Activated CD4-positive, alpha-beta T cell treated with anti-CD3 and anti-CD28 coated beads for 36 hours (primary cell): ENCODE measurements at places on chromosomes 16 and 17.
A peak's percentile ranks its signal among the peaks of the same experiment; 100 is the strongest.

DNA sequence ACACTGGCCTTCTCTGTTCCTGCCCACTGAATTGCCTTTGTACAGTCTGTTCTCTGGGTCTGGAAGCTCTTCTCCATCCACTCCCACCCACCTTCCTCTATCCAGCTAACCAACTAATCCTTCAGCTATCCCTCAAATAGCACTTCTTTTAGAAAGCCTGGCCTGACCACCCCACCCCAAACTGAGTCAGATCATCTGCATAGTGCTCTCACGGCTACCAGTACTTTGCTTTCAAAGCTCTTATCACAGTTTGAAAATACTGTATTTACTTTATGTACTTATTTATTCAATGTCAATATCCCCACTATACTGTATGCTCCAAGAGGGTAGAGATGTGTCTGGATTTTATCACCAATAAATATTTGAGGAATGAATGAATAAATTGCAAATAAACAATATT lies 4.5 kb upstream of the CLDN7 start:
- DNase-seq: no peak

GRCh38 chr17:70078549-70078948 lies 3.5 kb downstream of the KCNJ16 start:
- no peak for DNase-seq

- DNase-seq: no peak
Measured at GRCh38 chr17:693791-694638, 20.6 kb downstream of the VPS53 start.

GRCh38 chr17:47095268-47095667 lies 93.8 kb downstream of the CDC27 start:
- no peak for DNase-seq

GRCh38 chr16:85329059-85329812 lies 217.0 kb upstream of the CIBAR2 start:
- DNase-seq: no peak

DNA sequence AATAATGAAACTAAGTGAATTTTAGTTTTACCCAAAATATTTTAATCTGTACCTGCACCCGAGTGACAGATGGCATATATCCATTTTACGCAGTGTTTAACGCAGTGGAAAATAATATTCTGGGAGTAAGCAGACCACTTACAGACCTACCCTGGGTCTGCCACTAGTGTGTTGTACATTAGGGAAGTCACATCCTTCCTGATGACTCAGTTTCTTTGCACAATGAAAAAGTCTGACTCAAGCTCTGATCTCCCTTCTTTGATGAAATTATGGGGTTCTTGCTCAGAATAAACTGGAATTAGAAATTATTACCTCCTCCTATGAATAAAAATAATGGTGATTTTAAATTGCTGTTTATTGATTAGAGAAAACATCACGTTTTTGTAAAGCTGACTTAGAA lies 123.2 kb upstream of the AXIN2 start:
- no peak for DNase-seq

DNA sequence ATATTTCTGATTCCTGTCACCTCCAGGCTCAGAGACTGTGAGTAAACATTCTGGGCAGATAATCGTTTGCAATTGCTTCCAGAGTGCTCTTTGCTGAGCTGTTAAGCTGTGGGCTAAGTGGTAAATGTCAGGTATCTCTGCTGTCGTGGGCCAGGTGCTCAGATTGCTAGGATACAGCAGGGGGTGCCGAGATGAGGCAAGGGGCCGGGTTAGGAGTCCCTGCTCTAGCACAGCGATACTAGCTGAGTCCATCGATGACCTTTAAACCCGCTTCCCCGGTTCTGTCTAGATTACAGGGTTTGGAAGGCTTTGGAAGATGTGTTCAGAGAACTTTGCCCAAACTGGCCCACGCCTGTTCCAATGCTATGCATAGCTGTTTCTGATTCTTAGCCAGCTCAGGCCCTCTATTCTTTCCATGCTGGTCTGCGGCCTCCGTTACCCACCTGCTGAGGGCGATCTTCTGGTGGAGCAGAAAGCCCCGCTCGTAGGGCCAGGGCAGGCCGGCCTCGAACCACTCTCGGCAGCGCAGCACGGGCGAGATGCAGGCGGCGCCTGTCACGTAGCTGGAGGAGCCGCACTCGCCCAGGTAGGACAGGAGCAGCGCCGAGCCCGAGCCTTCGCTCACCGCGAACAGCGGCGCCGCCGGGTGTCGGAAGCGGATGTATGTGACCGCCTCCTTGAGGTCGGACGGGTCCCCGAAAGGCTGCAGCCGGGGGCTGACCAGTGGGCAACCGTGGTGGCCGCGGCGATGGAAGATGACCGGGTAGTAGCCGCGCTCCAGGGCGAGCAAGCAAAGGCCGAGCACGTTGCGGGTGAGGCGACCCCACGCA lies 979 bp downstream of the ABHD15 start:
- DNase-seq: peak; percentile 80

GRCh38 chr16:76441391-76441790 lies 164.2 kb downstream of the CNTNAP4 start:
- no peak for DNase-seq

GRCh38 chr16:13084331-13084730 lies 182.9 kb downstream of the SHISA9 start:
- DNase-seq: no peak

DNA sequence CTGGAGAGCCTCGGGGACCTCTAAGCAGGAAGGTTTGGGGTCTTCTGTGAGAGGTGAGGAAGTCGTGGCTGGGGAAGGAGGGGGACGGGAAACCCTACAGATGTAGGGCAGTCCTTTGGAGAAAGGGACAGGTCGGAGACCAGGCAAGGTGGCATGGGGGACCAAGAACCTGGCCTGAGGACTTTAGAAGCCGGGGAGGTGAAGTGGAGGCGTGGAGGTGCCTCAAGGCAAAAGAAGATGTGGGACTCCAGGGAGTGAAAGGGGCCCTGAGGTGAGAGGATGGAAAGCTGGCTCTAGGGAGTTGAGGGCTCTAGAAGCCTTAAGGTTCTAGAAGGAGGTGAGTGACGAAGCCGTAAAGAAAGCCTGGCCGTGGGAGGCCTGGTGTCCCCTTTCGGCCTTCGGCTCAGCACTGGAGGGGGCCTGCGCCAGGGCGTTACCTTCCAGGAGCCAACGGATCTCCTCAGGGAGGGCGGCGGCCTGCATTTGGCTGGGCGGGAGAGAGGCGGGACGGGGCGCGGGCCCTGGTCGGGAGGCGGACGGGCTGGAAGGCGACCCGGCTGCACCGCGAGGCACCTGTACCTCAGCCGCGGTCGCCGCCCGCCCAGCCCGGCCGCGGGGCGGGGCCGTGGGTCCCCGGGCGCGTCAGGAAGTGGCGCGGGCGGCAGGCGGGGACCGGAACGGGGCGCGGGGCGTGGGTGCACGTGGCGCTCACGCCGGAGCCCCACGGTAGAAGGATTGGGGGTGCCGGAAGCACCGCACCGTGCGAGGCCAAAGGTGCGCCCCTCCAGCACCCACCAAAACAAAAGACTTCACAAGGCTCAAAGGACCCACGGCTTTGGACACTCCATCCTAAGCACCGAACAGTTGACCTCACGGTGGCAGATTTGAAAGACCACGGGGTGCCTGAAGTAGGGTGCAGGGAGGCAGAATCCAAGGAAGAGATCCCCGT lies at the start of gene SKAP1:
SKAP1 (minus strand) TSS at position 577 of the 949 bp plus-strand sequence.
- peak; percentile 77 for DNase-seq

DNA sequence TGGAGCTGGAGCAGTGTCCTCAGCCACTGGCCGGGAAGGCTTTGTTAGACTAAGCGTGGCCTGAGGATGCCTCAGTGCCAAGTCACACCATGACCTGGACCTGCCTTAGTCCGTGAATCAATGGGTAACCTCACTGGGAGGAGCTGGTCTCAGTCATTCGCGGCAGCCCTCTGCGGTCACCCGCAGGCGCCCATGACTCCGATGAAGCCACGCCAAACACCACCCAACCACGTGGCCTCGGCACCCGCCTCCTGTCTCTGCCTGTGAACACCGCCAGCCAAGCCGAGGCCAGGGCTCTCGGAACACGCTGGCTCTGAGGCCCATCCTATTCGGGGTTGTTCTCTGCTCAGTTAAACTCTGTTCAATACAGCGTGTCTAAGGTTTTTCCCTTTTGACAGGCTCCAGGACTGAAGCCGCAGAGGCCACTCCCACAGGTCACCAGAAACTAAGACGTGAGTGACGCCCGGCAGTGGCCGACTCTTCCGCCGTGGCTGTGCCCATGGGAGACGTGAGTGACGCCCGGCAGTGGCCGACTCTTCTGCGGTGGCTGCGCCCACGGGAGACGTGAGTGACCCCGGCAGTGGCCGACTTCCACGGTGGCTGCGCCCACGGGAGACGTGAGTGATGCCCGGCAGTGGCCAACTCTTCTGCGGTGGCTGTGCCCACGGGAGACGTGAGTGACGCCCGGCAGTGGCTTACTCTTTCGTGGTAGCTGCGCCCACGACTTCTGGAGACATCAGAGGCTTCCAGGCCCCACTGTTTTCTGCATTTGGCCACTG lies 16.8 kb upstream of the PABPN1L start:
- DNase-seq: no peak

- no peak for DNase-seq
Measured at GRCh38 chr17:45936610-45937009, 42.3 kb downstream of the MAPT start.

DNA sequence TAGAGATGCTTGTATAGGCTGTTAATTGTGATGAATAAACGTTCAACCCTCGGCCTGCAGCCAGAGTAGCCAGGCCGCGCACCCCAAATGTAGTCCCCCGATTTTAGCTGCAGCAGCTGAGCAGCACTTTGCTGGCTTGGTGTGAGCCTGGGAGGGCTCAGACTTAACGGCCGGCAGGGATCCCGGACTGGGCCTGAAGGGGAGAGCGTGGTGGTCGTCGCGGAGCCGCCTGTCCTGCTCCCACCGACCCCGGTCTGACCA lies 11.9 kb downstream of the ZNF629 start:
- no peak for DNase-seq

GRCh38 chr17:27956601-27957445 lies 63.7 kb upstream of the LYRM9 start:
- DNase-seq: no peak

DNA sequence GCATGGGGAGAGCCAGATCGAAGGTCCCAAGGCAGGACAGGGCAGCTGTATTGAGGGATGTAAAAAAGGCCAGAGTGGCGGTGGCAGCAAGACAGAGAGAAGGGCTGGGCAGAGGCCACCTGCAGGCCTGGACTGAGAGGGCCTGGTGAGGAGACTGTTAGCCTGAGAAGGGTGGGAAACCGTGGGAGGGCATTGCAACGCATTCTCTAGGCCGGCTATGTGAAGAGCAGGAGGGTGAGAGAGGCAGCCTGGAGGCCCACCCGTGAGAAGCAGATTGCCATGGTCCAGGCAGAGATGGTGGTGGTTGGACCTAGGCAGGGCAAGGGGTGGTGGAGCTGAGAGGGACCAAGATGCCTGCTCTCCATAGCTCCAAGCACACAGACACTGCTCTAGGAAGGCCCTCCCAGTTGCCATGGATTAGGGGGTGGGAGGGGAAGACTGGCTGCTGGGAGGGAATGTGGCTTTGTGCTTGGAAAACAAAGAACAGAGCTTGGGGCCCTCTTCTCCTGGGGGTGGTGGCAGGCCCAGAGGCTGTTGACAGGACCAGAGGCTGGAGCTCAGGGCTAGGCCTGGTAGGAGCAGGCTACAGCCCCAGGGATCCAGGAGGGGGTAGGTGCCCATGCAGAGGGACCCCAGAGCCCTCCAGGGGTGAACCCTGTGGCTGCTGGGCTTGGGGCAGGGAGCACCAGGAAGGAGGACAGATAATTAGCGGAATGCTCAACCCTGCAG lies 12.4 kb upstream of the TCAP start:
- DNase-seq: no peak

- DNase-seq: no peak
Measured at GRCh38 chr17:73550556-73550955, 93.7 kb downstream of the SDK2 start.

GRCh38 chr17:31678431-31678830 lies 180.6 kb downstream of the COPRS start:
- DNase-seq: no peak

DNA sequence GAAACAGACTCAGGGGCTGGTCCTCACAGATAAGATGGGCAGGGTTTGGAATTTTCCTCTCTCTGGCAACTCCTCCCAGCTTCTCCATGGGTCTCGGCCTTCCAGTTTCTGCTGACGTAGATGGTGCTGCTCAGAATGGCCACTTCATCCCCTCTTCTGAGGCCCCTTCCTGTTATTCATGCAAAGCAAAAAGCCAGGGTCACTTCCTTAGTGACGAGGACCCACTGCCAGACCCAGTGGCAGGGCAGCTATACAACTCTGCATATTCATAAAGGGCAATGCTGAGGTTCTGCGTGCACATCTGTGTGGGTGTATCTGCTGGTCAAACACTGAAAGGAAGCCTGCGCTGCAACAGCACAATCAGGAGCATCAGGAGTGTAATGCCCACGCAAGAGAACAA lies 108.8 kb downstream of the WSCD1 start:
- DNase-seq: no peak

- peak; percentile 74 for DNase-seq
Measured at GRCh38 chr17:75587675-75588595, at the start of gene MYO15B. Gene MYO15B, plus strand, starts transcription at chr17:75587800. Its CDS starts 258 bp downstream, at chr17:75588058.

DNA sequence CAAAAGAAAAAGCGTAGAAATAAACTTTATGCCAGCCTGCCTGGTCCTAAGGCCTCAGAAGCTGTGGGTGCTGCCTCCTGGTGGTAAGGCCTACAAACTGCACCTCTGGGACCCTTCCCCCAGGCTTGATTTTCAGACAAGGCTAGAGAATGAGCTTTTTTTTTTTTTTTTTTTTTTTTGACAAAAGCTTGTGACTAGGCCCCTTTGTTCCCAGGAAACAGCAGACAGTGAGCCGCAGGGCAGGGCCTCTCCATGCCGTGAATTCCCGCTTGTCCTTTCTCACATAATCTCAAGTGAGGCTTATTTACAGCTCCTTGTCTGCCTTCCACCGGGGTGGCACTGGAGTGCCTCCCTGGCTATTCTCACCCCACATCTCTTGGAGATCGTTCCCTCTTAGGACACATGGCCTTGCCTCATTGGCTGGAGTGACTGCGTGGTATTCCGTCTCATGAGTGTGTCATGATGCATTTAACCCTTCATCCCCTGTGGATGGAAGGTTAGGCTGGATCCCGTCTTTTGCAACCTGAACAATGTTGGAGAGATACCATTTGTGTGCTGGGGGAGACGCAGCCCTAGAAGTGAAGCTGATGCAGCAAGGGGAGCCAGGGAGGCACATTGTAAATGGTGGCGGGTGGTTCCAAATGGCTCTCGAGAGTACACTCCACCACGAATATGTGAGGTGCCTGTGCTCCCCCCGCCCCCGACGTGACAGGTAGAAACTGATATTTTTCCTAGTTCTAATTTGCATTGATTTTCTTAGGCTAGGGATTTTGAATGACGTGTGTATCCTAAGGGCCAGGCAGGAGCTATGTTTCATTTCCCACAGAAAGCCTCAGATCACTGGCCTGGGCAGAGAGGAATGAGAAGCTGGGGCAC lies 49.6 kb downstream of the USP22 start:
- peak; percentile 82 for DNase-seq

- no peak for DNase-seq
Measured at GRCh38 chr17:69735285-69735684, 320.8 kb downstream of the MAP2K6 start.

GRCh38 chr17:7431231-7431630 lies 2.6 kb downstream of the SPEM3 start:
- DNase-seq: no peak

- DNase-seq: no peak
Measured at GRCh38 chr17:68468788-68469187, 11.5 kb upstream of the WIPI1 start.
